ENCODE measurements at places on chromosomes 5 and 9. TPM values are rescaled to one million over a fixed set of nuclear protein-coding genes. Genes with fewer than 3 reads are reported as not detected.

ARL10 gene
- polyA plus RNA-seq = 20.7 TPM

PLPP7 gene
- 3.5 TPM for polyA plus RNA-seq

WDR38 gene
- polyA plus RNA-seq = 4.5 TPM

SPATA31C1 gene
- 0.09 TPM for polyA plus RNA-seq

EEIG1 gene
- 24.7 TPM for polyA plus RNA-seq

GRCh38 chr5:170642776-170643436 is 139.1 kb downstream of the KCNIP1 start:
- DNase-seq = no peak

GRCh38 chr9:120877276-120878034 is 467 bp upstream of the PHF19 start:
- no peak for DNase-seq

DNA sequence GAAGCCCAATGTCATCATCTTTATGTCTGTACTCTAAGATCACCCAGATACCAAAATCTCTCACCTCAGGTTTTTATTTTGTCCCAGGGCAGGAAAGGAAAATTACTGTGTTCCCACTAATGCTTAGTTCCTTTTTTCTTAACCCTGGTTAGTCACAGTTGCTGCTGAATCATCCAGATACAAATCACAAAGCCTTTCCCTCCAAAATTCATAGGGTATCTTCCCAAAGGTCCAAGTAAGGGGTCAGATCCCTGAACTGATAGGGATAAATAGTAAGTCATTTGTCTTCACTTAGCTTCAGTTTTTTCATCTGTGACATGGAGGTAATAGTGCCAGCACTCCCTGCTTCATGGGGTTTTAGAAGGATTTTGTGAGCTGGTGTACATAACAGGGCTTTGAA is 2.2 kb downstream of the PLCXD3 start:
- no peak for DNase-seq

GRCh38 chr5:142095035-142095434 is 13.5 kb upstream of the NDFIP1 start:
- no peak for DNase-seq

- DNase-seq = peak; percentile 60
Observed at GRCh38 chr5:55934115-55934613, 60.6 kb downstream of the IL6ST start.
